ENCODE measurements at places on chromosomes 2 and 18. TPM values are rescaled to one million over a fixed set of nuclear protein-coding genes. Genes with fewer than 3 reads are reported as not detected.

Gene INHA
- polyA plus RNA-seq = 0.49 TPM

Gene NOSTRIN
- 10.6 TPM for polyA plus RNA-seq

DNA sequence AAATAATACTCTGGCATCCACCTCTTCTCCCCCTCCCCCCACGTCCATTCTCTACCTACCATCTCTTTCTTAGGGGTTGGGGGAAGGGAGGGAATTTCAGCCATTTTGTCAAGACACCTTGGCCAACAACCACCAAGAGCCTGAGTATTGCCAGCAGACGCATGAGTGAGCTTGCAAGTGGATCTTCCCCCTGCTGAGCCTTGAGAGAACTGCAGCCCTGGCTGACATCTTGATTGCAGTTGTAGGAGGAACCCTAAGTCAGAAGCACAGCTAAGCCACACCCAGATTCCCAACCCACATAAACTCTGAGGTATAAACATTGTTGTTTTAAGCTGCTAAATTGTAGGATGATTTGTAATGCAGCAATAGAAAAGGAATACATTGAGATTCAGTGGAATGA, 165.6 kb downstream of the TMEFF2 start:
- DNase-seq = no peak

- DNase-seq = no peak
Measured at GRCh38 chr2:169038338-169038757, 7.2 kb upstream of the ABCB11 start.

DNA sequence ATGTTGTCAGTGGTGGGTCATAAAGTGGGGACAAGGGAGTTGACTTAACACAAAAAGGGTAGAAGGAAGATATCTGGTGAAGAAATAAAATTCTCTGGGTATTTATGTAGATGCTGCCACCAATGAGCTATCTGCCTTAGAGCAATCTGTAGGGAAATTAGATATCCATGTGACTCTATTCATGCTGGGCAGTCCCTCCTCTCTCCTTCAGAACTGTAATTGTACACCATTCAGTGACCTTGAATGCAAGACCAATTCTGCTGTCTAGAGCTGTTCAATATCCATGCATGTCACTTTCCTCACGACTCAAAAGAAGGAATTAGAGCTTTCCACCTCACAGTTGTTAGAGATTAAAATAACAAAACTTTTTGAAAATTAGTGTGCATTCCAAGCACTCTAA, 28.6 kb upstream of the TDRD15 start:
- no peak for DNase-seq

DNA sequence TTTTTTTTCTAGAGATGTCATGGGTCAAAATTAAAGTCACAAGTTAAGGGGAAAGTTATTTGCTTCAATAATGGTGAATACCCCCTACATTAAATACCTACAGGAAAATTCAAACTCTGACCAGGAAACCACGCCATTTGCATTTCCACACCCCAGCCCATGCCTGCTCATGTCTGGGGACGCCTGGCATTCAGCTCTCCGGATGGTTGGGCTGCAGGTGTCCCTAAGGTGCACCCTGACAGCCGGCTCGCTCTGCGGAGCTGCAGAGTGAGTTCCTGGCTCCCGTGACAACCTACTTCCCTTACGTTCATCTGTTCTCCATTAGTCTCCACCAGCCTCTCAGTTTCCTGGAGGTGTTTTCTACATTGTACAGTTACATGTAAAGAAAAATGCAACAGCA, 122.7 kb upstream of the RIOK3 start:
- DNase-seq = no peak

DNA sequence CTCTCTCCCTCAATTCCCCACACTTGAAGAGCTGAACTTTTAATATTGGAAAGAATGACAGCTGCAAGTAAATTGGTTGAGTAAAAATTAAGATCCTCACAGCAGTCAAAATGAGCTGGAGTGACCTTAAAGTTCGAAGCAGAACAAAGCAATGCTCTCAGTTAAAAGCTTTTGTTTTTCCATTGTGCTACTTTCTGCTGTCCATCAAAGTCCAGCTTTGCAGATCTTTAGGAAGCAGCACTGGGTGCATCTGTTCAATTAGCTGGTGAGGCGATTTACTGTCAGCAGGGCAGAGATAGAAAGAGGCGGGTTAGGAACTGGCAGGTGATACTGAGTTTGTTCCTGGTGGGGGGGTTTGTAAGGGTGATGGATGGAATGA, 834.8 kb downstream of the CPS1 start:
- DNase-seq = no peak

GRCh38 chr2:112084689-112085374, 29.8 kb downstream of the TMEM87B start:
- no peak for DNase-seq

- DNase-seq = no peak
Measured at GRCh38 chr2:160566717-160567116, 73.1 kb upstream of the RBMS1 start.
